Chondrocyte (in vitro differentiated cells): ENCODE measurements at places on chromosomes 11 and 22.

DNA sequence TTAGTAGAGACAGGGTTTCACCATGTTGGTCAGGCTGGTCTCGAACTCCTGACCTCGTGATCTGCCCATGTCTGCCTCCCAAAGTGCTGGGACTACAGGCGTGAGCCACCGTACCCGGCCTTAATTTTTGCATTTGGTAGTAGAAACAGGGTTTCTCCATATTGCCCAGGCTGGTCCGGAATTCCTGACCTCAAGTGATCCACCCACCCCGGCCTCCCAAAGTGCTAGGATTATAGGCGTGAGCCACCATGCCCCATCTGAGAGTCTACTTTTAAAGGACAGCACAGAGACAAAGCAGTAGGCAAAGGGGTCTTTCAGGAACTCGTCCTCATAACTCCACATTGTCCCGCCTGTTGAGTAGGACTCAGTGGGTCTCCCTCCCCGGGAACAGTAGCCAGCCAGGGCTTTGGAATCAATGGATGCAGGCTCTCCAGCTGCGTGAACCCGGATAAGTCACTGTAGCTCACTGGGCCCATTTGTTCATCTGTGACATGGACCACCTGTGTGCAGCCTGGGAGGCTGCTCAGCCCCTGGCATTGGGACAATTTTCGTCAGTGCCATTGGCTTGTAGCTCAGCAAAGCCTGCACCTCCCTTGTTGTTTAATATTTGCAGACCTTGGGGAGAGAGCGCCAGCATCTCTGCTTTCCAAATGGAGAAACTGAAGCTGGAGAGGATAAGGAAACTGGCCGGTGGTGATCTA, 86.1 kb downstream of the ARHGAP8 start:
- DNase-seq = no peak

- no peak for DNase-seq
These were observed 421.0 kb downstream of the SOX6 start for GRCh38 chr11:15935373-15935772.

GRCh38 chr22:48004936-48005335, 1242.5 kb downstream of the TBC1D22A start:
- DNase-seq = no peak

GRCh38 chr22:21069375-21069774, 23.6 kb downstream of the LRRC74B start:
- DNase-seq = no peak

DNA sequence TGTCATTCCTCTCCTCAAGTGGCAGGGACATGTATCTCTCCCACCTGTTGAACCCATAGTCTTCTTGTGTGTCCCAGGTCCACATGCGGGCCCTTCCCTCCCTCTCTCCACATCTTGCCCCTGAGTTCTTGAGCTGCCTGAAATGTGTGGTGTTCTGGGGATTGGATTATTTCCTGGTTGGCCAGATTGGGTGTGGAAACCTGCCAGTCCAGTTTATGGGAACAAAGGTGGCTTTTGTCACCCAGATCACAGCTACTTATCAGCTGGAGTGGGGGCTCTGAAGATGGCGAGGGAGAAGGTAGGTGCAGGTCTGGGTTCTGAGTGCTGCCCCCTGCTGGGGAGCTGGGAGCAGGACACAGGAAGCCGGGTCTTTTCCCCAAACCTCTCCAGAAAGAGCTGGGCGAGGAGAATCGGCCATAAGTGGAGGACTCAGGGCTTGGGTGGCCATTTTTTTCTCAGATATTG, 14.2 kb downstream of the DTX4 start:
- DNase-seq = no peak

GRCh38 chr22:30893434-30894370, 74.9 kb downstream of the MORC2 start:
- no peak for DNase-seq

- no peak for DNase-seq
These were observed 2352.8 kb upstream of the RAG2 start for GRCh38 chr11:38950867-38951266.

DNA sequence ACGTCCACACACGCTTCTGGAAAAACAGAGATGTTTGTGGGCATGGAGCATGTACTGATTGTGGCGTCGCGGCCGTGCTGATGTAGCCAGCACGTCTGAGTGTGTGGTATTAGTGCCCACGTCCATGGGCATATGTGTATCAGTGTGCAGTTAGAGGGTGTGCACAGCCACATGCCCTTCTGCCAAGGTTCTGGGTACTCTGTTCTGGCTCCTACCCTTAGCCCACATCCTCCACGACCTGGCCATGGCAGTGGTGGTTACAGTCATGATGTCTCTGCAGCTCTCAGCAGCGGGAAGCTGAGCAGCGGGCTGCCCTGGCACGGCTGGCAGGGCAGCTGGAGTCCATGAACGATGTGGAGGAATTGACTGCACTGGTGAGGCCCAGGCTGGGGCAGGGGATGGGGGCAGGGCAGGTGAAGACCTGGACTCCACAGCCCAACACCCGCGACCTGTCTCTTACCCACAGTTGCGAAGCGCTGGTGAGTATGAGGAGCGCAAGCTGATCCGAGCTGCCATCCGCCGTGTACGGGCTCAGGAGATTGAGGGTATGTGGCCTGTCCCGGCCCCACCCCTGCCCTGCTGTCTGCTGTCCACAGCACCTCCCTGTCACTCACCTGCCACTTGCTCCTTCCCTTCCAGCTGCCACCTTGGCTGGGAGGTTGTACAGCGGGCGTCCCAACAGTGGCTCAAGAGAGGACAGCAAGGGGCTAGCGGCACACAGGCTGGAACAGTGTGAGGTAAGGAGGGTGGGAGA, 7.3 kb downstream of the SMTN start:
- DNase-seq = no peak

DNA sequence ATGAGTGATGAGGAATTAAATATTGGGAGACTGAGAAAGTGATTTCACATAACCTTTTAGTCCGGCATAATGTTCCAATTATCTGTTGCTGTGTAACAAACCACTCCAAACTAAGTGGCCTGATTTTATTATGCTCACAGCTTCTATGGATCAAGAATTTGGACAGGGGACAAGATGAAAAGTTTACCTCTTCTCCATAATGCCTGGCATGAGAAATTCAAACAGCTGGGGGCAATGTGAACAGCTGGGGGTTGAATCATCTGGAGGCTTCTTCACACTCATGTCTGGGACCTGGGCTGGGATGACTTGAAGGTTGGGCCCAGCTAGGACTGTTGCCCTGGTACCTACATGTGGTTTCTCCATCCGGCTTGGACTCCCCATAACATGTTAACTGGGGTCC, 99.4 kb upstream of the DRD2 start:
- no peak for DNase-seq

DNA sequence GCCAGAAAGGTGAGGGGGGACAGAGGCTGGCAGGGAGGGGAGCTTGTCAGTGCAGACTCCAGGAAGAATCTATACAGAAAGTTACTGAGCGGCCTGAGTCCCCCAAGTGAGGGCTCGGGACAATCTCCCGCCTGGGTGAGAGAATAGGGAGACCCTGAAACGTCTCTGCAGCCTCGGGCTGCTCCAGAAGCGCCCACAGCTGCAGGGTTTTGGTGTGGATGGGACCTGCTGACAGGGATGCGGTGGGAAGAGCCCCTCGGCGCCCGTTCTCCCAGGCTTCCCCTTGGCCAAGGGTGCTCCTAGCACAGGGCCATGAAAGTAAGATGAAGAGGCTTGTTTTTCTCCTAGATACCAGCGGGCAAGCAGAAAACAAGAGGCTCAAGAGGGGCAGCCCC, 743 bp upstream of the RCE1 start:
- DNase-seq = no peak

GRCh38 chr11:113814181-113814580, 34.6 kb downstream of the CLDN25 start:
- DNase-seq = no peak

DNA sequence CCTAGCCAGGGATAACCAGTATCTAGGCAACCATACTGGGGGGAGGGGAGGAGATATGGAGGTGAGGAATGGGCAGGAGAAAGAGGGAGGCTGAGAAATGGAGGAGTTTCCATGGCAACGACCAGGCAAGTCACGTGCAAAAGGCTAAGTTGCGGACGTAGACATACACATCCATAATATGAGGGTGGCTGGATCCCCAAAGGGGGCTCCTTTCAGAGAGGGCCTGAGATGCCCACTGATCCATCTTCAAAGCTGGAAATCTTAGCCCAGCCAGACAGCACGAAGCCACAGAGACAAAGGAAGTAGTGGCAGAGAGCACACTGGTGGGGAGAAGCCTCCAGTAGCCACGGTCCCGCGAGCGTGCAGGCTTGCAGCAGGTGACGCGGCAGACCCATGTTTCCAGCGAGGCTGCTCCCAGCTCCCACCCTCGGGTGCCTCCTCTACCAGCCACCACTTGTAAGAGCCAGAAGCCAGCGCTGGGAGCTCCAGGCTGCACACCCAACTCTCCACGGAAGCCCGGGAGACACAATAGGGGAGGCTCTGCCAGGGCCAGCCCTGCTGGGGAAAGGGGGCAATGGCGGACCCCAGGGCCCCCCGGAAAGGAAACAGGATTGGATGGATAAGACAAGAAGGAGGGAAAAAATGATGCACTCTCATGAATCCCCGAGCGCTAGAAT, 938 bp downstream of the FXYD6 start:
- no peak for DNase-seq

DNA sequence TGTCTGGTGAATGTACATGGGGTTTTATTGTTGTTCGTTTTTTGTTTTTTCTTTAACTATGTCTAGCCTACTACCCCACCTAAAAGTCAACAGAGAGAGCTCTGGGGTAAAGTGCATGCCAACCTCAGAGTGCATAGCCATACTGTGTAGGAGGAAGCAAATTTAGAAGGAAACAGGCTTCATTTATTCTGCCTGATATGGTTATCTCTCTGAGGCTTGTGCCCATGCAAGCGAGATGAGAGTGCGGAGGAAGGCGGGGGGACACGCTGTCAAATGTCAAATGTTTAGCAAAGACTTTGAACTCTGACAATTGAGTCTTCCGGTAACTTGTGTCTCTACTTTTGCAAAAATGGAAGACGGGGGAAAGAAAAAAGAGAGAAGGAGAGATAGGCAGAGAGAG, 295.5 kb downstream of the ETS1 start:
- no peak for DNase-seq

DNA sequence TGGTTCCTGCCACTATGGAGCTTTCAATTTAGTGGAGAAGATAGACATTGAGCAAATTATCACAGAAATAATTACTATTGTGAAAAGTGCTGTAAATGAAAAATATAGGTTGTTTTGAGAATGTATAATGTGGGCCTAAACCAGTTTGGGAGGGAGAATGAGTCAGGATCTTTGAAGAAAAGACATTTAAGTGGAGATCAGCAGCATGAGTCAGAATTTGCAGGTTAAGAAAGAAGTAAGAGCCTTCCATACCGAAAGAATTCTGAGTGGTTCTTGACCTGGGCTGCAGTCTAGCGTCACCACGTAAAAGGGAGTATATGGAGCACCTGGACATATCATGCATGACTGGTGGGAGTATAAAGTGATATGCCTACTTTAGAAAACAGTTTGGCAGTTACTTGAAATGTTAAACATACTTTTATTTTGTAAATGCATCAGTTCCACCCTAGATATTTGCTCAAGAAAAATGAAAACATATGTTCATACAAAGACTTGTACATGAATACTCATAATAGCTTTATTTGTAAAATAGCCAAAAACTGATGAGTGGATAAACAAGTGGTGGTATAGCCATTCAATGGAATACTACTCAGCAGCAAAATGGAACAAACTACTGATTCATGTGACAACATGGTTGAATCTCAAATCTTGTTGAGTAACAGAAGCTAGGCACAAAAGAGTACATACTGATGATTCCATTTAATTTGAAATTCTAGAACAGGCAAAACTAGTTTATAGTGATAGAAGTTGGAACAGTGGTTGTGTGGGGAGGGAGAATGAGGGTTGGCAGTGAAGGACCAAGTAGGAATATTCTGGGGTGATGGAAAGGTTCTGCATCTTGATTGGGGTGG, 99.2 kb downstream of the STIM1 start:
- DNase-seq = no peak

GRCh38 chr11:100240025-100240539, 447.0 kb upstream of the ARHGAP42 start:
- no peak for DNase-seq

DNA sequence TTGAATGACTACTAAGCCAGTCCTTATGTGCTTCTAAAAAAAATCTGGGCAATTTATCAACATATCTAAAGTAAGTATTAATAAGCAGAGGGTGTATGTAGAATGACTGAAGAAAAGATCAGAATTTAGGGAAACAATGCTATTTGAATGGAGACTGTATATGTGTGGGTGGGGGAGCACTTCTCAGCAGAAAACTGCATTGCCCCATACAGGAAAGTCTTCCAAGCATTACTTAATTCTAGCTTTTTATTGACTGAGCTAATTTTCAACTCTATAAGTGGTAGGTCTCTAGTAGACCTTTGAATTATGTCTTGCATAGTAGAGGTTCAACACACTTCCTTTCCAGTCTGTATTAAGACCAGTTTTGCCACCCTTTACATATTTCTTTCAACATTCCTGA, 41.7 kb downstream of the CASP12 start:
- DNase-seq = no peak
